ENCODE measurements at places on chromosomes 13 and 19.

- peak; percentile 57 for DNase-seq
Measured at GRCh38 chr13:110714797-110715394, 1.4 kb downstream of the ING1 start.

DNA sequence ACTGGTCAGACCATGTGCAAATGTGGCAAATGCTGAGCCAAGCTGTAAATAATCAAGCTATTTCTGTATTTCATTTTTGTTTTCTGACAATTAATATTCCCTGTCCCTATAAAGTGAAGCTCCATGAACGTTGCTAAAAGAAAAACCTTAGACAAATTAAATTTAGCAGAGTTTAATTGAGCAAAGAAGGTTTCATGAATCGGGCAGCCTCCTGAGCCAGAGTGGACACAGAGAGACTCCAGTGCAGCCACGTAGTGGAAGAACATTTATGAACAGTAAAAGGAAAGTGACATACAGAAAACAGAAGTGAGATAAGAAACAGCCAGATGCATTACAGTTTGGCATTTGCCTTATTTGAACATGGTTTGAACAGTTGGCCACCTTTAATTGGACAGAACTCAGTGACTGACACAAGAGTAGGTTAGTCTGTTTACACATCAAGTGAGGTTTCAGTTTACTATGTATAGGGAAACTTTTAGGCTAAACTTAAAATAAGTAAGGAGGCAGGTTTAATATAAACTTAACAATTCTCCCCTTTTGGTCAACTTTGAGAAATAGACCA is 69.7 kb downstream of the UFM1 start:
- no peak for DNase-seq

DNA sequence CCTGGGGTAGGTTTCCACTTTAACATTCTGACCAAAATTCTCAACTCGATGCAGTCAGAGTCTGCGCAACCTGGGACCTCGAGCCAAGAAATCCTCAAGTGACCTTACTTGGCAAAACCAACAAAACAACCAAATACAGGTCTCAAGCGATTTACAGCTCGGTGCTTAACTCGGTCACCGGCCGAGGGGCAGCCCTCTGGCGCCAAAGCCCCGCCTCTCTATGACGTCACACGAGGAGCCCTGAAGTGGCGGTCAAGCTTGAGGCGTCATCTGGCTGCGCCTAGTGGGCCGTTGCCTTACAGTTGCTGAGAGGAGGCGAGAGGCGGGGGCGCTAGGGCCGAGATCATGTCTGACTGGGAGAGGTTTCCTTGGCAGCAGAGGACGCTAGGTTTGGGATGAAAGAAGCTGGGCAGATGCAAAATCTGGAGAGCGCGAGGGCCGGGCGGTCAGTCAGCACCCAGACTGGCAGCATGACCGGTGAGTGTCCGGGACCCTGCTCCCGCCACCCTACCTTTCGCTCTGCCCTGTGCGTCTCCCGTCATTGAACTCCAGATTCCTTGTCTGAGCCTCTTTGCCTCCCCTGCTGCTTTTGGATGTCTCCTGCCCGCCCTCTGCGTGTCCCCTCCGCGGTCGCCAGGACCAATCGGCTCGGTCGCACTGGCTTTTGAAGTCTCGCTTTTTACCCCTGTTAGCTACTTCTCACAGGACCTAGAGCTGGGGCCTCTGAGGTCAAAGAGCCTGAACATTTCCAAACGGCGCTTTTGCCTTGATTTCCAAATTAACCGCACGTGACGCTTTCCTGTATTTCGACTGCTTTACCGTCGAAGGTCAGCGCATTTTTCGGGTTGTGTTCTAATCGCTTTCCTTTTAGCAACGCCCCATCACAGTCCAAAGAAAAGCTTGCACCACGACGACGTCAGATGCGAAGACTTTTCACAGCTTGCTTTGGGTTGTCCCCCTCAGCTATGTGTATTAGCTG is at the start of gene CDADC1:
CDADC1 (plus strand) TSS at position 283 of the 979 bp plus-strand sequence; CDS start at position 396, 113 bp downstream.
- DNase-seq: peak; percentile 94

DNA sequence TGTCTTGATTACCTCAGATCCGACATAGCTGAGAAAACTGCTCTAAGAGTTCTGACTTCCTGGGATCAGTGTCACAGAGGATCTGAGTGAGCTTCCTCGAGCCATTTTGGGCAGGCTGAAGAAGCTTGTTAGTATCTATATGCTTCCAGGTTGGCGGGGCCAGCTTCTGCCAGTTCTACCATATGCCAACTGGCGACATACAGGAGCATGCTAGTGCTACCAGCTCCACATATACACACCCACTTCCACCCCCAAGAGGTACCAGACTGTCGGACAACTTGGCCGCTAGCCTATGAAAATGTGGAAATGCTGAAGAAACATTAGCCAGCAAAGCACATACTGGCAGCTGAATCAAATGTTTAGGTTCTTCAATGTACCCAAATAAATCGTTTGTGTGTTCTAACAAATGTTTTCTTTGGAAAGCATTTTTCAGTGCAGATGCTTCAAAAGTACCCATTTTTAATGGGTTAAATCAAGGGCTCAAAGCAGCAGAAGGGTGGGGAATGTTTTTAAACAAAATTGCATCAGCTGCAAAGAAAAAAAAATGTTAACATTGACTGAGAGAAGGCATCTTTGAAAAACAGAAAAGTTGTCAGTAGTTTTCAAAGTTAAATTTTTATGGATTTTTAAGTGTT is 163.7 kb downstream of the KLF12 start:
- DNase-seq: no peak

- no peak for DNase-seq
Measured at GRCh38 chr13:33137721-33138120, 121.5 kb downstream of the KL start.

DNA sequence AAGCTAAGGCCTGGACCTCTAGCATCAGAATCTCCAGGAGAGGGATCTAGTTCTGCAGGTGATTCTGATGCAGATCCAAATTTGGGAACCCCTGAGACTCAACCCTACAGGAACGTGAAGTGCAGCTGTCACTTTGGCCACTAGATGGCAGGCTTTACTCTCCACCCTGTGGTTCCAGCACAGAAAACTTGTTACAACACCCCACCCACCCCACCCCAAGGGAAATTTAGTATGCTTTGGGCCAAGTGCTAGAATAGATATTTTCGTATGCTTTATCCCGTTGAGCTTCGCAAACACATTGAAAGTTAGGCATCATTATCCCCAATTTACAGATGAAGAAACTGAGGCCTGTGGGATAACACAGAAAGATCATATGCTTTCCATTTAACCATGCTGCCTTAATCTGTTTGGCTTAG is 232.0 kb downstream of the B3GLCT start:
- peak; percentile 38 for DNase-seq

DNA sequence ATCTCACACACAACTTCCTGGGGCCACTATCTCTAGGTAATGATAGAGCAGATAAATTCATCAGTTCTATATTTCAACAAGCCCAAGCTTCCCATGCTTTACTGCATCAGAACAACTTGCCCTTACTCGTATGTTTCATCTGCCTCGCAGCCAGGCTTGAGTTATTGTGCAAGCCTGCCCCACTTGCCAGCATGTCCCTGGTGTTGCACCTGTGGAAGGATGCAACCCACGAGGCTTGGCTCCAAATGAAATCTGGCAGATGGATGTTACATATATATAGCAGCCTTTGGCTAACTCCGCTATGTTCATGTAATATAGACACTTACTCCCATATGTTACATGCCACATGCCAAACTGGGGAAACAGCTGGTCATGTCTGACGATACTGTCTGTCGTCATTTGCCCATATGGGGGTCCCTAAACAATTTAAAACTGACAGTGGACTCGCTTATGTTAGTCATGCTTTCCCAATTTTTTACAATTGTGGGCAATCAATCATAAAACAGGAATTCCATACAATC is 6.2 kb downstream of the ERVK3-1 start:
- no peak for DNase-seq

DNA sequence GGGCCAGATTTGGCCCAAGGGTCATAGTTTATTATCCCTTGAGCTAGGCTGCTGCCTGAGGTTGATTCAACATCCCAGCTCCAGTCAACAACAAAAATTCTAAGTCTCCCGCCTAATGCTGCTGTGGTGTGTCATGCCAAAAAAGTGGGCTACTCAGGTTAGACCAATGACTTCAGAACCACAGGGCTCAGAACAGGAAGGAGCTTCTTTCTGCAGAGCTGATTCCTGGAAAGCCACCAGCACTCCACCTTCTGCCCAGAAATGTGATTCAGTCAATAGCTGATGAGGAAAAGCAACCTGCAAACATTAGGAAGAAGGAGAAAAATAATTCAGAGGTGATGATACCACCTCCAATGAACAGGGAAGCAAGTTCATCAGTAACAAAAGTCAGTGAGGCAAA is 56.1 kb upstream of the SERPINE3 start:
- peak; percentile 69 for DNase-seq
